CMK (cell line): ENCODE measurements at places on chromosomes 7 and 10.

DNA sequence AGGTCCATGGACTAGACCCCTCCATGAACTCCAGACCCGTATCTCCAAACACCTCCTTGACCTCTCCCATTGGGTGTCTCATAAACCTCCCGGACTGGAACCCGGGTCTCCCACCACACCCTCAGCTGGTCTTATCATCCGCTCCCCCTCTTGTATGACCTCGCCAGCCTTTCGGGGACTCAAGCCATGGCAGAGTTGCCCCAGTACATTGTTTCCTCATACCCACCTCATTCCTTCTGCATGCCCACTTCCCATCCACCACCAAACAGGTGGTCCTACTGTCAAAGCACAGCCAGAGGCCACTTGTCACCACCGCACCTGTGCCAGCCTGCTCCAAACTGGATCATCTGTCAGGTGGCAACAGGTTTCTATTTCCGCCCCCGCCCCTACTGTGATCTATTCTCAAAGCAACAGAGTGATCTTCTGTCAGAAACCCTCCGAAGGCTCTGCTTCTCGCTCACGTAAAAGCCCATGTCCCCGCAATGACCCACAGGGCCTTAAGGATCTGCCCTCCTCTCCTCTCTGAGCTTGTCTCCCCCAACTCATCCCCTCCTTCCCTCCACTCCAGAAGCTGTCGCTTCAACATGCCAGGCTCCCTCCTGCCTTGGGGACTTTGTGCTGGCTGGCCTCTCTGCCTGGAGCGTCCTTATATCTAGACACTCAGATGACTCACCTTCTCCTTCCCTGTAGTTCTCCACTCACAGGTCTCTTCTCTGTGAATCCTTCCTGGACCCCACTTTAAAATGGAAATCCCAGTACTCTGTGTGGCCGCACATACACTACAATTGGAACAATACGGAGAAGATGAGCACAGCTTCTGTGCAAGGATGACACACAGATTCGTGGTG is 22.8 kb upstream of the PRKAG2 start:
- no peak for DNase-seq

DNA sequence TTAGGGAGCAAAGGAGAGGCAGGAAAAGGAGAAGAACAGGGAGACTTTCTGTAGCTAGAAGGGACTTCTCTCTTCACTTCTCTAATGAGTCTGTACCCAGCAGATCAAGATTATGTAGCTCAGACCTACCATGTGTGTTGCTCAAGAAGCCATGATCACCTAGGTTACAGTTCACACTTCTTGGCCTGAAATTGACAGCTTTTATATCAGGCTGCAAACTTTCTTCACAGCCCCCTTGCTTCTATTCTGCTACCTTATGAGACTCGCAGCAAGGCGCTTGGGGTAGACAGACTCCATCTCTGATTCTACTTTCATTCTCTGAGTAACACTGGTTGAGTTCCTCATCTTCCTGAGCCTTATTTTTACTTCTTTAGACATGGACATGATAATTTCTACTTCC is 19.6 kb upstream of the GIMAP2 start:
- no peak for DNase-seq

DNA sequence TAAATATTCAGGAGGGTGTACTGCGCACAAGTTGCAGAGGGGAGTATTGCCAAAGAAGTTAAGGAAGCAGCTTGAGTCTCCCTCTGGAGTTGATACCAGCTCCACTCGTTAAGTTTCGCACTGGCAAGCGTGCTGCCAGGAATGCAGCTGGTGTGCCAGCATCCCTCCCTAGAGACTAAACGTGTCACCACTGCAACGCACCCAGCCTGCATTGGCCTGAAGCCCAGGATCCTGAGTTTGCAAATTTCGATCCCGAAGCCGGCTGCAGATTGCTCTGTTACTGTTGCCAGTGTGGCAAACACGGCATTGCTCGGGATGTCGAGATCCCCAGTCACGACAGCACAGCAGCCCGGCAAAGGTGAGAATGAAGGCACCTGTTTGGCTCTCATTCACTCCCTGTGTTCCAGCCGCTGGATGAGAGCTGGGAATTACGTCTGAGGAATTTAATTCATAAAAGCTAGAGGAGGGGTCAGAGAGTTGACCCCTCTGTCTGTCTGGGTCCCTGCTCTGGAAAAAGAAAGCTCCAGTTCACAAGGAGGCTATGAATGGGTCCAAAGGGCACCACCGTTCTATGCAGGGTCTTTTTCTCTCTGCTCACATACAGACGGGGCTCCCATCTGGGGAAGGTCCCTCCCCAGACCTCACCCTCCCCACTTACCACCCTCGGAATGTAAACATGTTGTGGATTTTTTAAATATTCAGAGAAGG is 61.0 kb downstream of the NRP1 start:
- no peak for DNase-seq

GRCh38 chr7:7720750-7721621 is 2.6 kb upstream of the RPA3 start:
- no peak for DNase-seq

- DNase-seq = no peak
Measured at GRCh38 chr7:18583305-18583704, 87.8 kb downstream of the HDAC9 start.

DNA sequence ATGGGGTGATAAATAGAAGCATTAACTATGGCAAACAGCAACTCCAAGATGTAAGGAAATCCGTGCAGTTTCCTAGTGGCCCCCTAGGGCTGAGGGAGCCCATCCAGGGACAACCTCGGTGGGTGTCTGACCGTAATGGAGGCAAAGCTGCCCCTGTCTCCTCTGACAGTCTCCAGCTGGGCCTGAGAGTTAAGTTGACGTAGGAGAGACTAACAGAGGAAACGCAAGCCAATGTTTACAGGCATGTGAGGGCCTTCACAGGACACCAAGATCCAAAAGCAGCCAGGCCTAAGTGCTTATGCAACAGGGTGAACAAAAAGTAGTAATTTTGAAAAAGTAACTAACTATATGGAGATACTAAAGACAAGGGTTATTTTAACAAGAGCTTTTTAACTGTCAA is 330.0 kb upstream of the C7orf33 start:
- DNase-seq = no peak

GRCh38 chr7:1557006-1557405 is 1.0 kb upstream of the TMEM184A start:
- no peak for DNase-seq

- no peak for DNase-seq
Measured at GRCh38 chr10:6411436-6411835, 168.6 kb downstream of the PRKCQ start.

- DNase-seq = no peak
Measured at GRCh38 chr7:48505051-48505450, 333.8 kb downstream of the ABCA13 start.

- no peak for DNase-seq
Measured at GRCh38 chr10:103513380-103514060, 20.0 kb downstream of the NEURL1 start.

GRCh38 chr10:89351412-89351779 is 23.6 kb downstream of the IFIT3 start:
- DNase-seq = no peak

GRCh38 chr7:158351481-158351880 is 236.1 kb downstream of the PTPRN2 start:
- no peak for DNase-seq

- no peak for DNase-seq
Measured at GRCh38 chr7:116967254-116967922, 14.1 kb downstream of the ST7 start.

GRCh38 chr10:29784175-29784773 is 149.5 kb upstream of the SVIL start:
- DNase-seq = no peak

DNA sequence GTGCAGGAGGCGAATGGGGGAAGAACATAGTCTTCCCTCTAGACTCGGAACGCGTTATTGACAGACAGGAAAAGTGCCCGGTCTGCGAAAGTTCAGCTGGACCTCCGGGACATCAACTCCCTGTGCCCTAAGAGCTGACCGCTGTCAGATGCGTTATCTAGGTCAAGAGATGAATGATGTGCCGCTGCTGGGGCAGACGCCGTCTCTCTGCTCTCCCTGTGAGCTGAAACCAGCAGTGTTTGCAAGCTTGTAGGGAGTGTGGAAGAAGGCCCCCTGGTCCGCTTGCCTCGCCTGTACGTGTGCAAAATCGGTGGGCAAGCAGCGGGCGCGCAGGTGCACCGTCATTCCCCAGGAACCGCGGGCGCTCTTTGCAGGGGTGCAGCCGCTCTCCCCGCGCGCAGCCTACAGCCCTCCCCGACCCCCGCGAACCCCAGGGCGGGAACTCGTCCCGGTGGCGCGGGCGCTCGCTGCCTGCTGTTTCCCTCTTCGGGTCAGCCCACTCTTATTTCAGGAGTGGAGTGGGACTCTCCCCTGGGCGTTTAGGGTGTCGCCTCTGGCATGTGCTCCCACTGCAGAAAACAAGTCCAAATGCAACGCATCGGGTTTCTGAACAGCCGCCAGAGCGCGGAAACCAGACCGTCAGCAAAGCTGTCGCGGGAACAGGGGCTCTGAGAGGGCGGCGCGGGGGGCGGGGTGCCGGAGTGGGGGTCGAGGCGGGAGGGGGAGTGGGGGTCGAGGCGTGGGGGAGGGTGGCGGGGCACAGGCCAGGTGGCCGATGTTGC is 1.8 kb upstream of the PFKFB3 start:
- no peak for DNase-seq

DNA sequence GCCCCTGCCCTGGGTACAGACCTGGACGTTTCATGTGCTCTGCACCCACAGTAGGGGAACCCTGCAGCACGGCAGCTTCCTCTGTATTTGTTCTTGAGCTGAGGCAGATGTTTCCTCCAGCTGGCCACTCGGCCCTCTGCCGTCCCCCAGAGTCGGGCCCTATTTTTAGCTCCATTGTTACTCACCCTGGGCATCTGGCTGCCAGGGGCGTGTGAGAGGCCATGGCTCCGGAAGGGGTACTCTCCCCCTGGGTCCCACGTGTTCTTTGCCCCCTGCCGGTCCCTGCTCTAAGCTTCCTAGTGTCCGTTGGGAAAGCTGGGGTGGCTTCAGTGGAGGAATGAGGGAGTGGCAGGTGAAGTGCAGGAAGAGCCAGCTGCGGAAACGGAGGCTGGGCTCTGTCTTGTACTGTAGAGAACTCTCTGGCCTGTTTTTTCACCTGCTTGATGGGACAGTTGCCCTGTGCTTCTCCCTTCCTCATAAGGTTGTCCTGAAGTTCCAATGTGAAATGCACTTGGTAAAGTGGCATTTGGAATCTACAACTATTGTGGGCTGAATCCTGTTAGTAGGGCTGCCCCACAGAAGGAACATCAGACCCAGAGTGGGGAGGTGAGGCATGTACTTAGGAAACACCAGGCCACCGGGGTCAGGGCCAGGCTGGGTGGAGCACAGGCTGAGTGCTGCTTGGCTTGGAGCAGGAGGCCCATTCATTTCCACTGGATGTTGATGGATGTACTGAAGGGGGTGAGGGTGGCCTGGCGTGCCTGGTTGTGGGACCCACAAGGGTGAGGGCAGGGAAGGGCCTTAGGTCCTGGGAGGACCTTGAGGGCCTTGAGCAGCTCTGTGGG is 30.6 kb downstream of the PALD1 start:
- no peak for DNase-seq

DNA sequence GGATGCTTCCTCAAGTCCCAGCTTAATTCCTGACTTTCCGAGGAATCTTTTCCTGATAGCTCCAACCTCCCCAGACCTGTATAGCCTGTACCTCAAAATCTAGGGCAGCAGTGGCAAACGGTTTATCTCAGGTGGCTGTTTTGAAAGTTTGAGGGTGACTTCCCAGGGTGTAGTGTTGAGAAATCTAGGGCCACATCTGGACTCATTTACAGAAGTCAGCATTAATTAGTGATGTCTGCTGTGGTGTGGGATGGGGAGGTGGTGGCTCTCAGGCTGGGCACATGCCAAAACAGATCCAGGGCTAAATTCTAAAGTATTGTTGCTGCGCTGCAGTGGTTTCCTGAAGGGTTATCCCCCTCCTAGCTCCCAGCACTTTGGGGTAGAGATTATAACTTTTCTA is 38.0 kb downstream of the UNC5B start:
- DNase-seq = no peak

- DNase-seq = no peak
Measured at GRCh38 chr7:100132126-100132525, 5.4 kb downstream of the MBLAC1 start.

GRCh38 chr10:73899423-73899822 is 11.5 kb upstream of the PLAU start:
- DNase-seq = no peak

DNA sequence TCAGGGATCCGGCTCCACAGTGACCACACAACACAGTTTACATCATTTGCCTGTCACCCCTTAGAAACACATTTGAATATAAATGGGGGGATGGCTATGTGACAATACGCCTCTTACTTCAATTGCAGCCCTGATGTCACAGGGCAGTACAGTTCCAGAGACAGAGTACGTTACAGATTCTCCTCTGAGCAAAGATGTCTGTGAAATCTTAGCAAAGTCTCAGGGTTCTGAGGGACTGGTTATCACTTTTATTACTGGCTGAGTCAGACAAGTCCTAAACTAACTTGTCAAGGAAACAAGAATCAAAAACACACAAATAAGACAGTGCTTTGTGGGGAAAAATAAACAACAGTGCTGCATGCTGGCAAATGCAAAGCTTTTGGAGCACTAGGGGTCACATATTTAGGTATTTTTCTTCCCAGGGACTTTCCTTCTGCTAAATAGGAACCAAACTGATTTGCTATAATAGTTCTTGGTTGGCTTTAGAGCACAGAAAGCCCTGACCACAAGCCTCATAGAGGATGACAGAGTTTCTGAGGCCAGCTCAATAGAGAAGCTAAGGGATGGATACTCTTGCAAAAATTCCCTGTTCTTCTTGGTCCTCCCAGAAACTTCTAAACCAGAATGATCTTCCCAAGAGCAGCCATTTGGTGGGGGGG is 501.6 kb downstream of the GRID1 start:
- DNase-seq = no peak

DNA sequence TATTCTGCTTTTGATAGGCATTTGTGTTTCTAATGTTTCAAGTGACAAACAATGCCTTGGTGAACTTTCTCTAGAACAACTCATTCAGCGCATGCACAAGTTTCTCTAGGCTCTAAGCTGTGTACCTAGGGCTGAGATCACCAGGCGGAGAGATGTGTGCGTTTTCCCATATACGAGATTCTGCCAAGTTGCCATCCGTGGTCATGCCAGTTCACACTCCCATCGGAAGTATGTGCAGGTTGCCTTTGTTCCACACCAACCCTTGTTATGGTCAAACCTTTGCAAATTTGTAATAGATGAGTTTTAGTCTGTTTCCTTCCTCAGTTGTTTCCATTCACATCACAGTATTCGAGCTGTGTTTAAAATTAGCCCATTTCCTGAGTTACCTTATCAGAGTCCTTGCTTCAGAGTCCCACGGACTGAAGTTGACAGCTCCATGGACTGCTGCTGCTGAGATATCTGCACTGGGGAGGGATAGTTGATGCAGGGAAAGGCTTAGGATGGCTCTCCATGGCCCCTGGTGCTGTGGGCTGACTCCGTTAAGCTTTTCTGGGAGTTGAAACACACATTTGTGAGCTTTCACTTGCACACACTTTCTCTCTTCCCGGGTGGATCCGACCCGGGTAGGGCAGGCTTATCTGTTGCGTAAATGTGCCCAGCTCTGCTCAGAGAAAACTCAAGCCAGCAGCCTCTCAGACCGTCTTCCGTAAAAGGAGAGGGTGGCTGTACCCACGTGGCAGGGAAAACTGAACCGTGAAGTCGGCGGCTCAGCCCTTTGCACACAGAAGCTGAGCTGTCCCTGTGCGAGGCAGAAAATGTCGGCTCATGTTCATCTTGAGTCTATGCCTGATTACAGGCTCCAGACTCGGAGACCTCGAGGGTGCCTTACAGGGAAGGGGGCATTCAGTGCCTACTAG is 49.4 kb downstream of the HK1 start:
- no peak for DNase-seq
